Natural killer cell (primary cell): ENCODE measurements at places on chromosomes 7 and 10. TPM values are rescaled to one million over a fixed set of nuclear protein-coding genes. Genes with fewer than 3 reads are reported as not detected.
A peak's percentile ranks its signal among the peaks of the same experiment; 100 is the strongest.

DNA sequence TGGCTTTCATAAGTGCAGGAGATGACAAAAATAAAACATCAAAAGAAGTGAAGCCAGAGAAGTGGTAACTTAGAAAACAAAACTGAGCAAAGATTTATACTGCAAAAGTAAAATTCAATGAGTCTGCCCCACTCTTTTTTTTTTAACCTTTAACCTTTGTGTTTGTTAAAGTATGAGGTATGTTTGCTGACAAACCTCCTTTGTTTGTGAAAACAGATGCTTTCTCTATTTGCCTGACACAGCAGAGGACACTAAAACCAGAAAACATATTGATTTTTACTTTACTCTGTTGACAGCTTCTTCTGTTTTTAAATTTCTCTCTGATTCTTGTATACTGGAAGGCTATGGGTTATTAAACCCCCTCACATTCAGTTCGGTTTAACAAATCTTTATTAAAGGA, 57.6 kb downstream of the SGMS1 start:
- no peaks in the 10 kb centered on the region for H3K27me3 ChIP-seq
- DNase-seq, result no peak
- H3K4me1 ChIP-seq, result no peaks in the 10 kb centered on the region
- H3K27ac ChIP-seq, result no peak overlapping the region

GPR15LG gene
- total RNA-seq, result not detected

DNA sequence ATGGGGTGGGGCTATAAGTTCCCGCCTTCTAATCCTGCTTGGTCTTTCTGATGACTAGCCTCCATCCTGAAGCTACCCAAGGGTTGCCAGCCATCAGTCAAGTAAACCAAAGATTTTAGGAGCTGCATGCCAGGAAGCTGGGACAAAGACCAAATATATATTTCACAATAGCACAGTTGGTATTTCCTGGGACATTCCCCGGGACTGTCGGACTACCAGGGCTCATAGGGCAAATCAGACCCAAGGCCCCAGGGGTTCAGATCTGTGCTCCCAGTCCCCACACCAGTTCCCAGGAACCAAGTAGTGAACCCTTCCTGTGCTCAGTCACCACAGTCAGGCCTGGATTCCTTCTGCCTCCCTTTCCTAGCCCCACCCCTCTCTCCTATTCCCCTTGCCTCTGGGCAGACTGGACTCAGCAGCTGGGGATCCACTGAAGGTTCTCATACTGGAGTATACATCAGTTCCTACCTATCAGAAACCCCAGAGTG, 5.7 kb upstream of the CXCL12 start:
- no peaks in the 10 kb centered on the region for H3K4me1 ChIP-seq
- no peak overlapping the region for H3K27ac ChIP-seq
- DNase-seq, result no peak
- no peaks in the 10 kb centered on the region for H3K36me3 ChIP-seq
- no peak overlapping the region for H3K4me3 ChIP-seq

GRCh38 chr7:51187941-51188340, 128.7 kb downstream of the COBL start:
- peaks cover 1% of the 10 kb centered on the region for H3K4me1 ChIP-seq
- no peak overlapping the region for H3K4me3 ChIP-seq
- no peak for DNase-seq
- no peaks in the 10 kb centered on the region for H3K36me3 ChIP-seq
- H3K27ac ChIP-seq, result no peak overlapping the region
- no peaks in the 10 kb centered on the region for H3K27me3 ChIP-seq

- H3K27me3 ChIP-seq, result no peaks in the 10 kb centered on the region
- H3K4me1 ChIP-seq, result no peaks in the 10 kb centered on the region
- no peak overlapping the region for H3K27ac ChIP-seq
- DNase-seq, result no peak
Observed at GRCh38 chr7:26556061-26556881, 264.6 kb downstream of the SNX10 start.

GRCh38 chr7:155806096-155806871, 6.0 kb downstream of the SHH start:
- H3K27ac ChIP-seq, result no peak overlapping the region
- no peaks in the 10 kb centered on the region for H3K36me3 ChIP-seq
- DNase-seq, result no peak
- H3K4me1 ChIP-seq, result peaks cover 17% of the 10 kb centered on the region
- peaks cover 26% of the 10 kb centered on the region for H3K27me3 ChIP-seq

DNA sequence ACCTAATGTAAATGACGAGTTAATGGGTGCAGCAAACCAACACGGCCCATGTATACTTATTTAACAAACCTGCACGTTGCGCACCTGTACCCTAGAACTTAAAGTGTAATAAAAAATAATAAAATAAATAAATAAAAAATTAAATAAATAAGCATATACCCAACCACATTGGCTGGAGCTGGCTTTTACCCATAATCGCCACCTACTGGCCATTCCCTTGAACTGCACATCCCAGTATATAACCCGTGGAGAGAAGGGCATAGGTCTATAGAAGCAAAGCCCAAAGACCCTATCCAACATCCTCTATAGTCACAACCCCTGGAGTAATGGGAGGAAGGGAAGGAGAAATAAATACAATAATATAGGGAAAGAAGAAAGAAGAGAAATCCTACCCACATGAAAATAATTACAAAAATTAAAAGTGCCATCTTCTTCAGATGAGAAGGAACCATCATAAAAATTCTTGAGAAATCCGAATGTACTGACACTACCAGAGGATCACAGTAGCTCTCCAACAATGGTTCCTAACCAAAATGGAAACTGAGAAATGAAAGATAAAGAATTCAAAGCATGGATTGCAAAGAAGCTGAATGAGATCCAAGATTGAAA, 65.6 kb downstream of the TWIST1 start:
- H3K36me3 ChIP-seq, result no peaks in the 10 kb centered on the region
- DNase-seq, result peak; percentile 48
- no peaks in the 10 kb centered on the region for H3K27me3 ChIP-seq
- H3K4me3 ChIP-seq, result no peak overlapping the region
- no peak overlapping the region for H3K27ac ChIP-seq

GRCh38 chr7:68250143-68250542, 1253.5 kb downstream of the TYW1 start:
- no peak overlapping the region for H3K4me3 ChIP-seq
- no peak overlapping the region for H3K27ac ChIP-seq
- no peaks in the 10 kb centered on the region for H3K27me3 ChIP-seq
- H3K4me1 ChIP-seq, result no peaks in the 10 kb centered on the region
- no peaks in the 10 kb centered on the region for H3K36me3 ChIP-seq

GRCh38 chr7:116588225-116588624, 63.4 kb downstream of the CAV1 start:
- H3K4me3 ChIP-seq, result no peak overlapping the region
- peaks cover 7% of the 10 kb centered on the region for H3K27me3 ChIP-seq
- peaks cover 7% of the 10 kb centered on the region for H3K4me1 ChIP-seq
- H3K27ac ChIP-seq, result no peak overlapping the region
- no peaks in the 10 kb centered on the region for H3K36me3 ChIP-seq

GRCh38 chr10:116925056-116925455, 75.8 kb downstream of the ENO4 start:
- DNase-seq, result no peak
- no peaks in the 10 kb centered on the region for H3K4me1 ChIP-seq
- no peaks in the 10 kb centered on the region for H3K27me3 ChIP-seq
- no peak overlapping the region for H3K4me3 ChIP-seq
- no peak overlapping the region for H3K27ac ChIP-seq
- no peaks in the 10 kb centered on the region for H3K36me3 ChIP-seq

SLIT1 gene
- 0.28 TPM for total RNA-seq

DNA sequence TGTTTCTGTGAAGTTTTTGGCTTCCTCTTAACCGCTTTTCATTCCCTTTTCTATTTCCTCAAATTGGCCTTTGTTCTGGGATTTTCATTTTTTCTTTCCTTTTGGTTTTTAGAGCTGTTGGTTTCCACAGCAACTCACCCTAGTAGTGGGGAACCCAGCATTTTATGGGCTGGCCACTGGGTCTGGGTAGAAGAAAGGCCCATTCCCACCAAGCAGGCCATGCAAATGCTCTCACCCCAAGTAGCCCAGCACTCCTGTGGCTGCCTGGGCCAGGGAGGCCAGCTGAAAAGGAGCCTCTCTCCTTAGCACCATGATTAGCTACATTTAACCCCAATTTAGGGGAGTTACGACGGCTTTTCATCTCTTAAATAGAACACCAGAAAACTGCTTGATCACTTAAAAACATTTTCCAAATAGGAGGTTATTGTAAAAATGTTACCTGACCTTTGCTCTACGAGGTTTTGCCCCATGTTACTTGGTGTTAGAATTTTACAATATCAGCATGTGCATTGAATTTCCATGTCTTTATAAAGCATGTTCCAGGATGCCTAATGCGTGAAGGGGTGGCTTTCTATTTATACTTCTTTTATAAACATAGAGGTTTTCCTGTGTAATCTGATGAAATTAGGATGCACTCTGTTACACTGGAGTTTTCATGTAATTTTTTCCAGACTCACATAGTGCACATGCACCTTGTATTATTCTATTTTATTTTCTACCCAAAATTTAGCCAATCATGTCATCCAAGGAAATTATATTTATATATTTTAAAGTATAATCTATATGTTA, 75.4 kb downstream of the FAM171A1 start:
- DNase-seq, result no peak
- H3K4me3 ChIP-seq, result no peak overlapping the region
- H3K36me3 ChIP-seq, result no peaks in the 10 kb centered on the region
- H3K27me3 ChIP-seq, result no peaks in the 10 kb centered on the region

- H3K27ac ChIP-seq, result no peak overlapping the region
- H3K36me3 ChIP-seq, result no peaks in the 10 kb centered on the region
- no peak overlapping the region for H3K4me3 ChIP-seq
- DNase-seq, result no peak
- H3K4me1 ChIP-seq, result no peaks in the 10 kb centered on the region
Observed at GRCh38 chr10:61628875-61629513, 33.7 kb upstream of the CABCOCO1 start.

DNA sequence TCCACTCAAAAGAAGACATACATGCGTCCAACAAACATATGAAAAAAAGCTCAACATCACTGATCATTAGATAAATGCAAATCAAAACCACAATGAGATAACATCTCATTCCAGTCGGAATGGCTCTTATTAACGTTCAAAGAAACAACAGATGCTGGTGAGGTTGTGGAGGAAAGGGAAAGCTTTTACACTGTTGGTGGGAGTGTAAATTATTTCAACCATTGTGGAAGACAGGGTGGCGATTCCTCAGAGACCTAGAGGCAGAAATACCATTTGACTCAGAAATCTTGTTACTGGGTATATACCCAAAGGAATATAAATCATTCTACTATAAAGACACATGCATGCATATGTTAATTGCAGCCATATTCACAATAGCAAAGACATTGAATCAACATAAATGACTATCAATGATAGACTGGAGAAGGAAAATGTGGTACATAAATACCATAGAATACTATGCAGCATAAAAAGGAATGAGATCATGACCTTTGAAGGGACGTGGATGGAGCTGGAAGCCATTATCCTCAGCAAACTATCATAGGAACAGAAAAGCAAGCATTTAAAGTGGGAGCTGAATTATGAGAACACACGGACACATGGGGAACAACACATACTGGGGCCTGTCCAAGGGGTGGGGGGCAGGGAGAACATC, 28.4 kb downstream of the PCDH15 start:
- DNase-seq, result no peak
- H3K36me3 ChIP-seq, result no peaks in the 10 kb centered on the region
- H3K27ac ChIP-seq, result no peak overlapping the region
- H3K4me1 ChIP-seq, result no peaks in the 10 kb centered on the region
- no peak overlapping the region for H3K4me3 ChIP-seq

DNA sequence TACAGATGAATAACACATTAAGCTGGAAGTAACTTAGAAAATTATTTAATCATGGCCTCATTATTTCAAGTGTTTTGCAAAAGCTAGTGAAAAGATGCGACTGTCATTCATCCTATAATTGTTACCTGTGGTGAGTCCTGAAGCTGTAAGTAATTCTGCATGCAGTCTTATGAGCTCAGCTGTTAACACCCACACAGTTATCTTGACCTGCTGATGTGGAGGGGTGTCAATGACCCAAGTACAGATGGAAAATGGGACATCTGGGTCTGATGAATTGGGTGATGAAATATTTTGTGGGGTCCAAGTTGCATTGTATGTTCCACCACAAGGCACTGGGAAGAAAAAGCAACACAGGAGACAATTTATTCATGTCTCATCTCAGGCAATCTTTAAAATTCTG, 68.9 kb downstream of the OR13A1 start:
- no peak overlapping the region for H3K27ac ChIP-seq
- H3K4me1 ChIP-seq, result no peaks in the 10 kb centered on the region
- no peak for DNase-seq

GRCh38 chr10:25682203-25682851, 251.7 kb upstream of the MYO3A start:
- no peak for DNase-seq
- H3K36me3 ChIP-seq, result no peaks in the 10 kb centered on the region
- no peaks in the 10 kb centered on the region for H3K27me3 ChIP-seq
- no peaks in the 10 kb centered on the region for H3K4me1 ChIP-seq

DNA sequence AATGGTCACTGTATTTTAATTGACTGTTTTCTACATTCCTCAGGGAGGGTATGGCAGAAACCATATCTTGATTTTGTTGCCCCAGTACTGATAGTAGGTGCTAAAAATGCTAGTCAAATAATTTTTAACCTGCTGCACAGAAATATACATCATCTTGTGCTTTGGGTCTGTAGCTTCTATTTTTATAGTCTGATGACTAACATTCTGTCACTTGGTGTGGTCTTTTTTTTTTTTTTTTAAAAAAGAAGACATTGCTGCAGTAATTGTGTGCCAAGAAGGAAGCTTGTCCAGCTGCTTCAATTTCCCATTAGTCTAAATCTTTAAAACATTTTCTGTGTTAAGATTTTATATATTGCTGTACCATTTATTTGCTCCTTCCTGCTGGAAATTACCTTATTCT, 83.6 kb downstream of the ICA1 start:
- H3K4me3 ChIP-seq, result no peak overlapping the region
- peak overlapping the region; percentile 87 for H3K27ac ChIP-seq
- no peaks in the 10 kb centered on the region for H3K27me3 ChIP-seq
- peaks cover 36% of the 10 kb centered on the region for H3K4me1 ChIP-seq
- no peaks in the 10 kb centered on the region for H3K36me3 ChIP-seq

METTL2B gene
- 20.0 TPM for total RNA-seq

DNA sequence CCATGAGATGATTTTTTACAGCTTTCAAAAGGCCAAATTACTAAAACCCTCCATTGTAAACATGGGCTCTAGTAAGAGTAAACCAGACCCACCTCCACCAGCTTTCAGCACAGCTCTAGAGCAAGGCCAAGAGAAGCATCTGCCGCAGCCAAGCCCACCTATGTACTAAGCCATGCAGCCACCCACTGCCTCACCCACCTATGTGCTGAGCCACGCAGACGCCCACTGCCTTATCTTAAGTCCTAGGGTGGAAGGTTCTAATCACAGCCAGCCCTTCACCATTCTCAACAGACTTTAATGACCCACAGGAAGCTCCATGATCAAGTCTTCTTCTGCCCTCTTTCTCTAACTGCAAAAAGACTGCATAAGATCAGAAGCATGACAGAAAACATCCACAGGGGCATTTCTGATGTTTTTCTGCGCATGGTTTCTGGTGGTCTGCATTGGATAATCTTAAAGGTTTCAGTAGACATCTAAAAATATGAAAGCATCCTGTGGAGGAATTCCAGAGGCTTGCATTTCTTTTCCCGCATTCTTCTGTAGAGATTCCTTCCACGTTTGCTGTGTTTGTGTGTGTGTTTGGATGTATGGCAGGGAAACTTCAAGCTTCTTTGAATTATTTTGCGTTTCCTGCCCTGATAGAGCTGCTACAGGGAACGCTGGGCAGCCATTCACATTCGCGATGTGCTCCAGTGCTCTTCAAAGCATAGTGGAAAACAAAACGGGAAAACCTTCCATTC, 286.1 kb upstream of the KLF6 start:
- no peak for DNase-seq
- no peaks in the 10 kb centered on the region for H3K36me3 ChIP-seq
- H3K4me1 ChIP-seq, result peaks cover 13% of the 10 kb centered on the region
- H3K27me3 ChIP-seq, result no peaks in the 10 kb centered on the region
